ENCODE measurements at places on chromosomes 4 and X. TPM values are rescaled to one million over a fixed set of nuclear protein-coding genes. Genes with fewer than 3 reads are reported as not detected.

DNA sequence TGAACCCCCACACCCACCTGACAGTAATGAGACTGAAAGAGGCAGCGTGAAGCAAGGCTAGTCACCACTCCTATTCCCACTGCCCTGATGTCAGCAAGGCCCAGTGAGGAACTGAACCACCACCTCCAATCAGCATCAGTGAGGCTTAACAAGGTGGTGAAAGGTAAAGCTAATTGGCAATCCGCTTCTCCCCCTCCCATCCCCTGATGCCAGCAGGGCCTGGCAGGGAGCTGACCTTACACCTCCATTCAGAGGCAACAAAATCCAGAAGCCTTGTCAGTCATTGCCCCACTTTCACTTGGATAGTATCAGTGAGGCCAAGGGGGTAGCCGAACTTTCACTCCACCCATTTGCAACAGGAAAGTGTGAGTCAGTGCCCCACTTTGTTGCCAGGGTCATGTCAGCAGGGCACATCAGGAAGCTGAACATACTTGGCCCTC is 60.8 kb downstream of the AWAT2 start:
- DNase-seq = no peak

- DNase-seq = no peak
These were observed 85.3 kb downstream of the ABLIM2 start for GRCh38 chr4:8073206-8073863.

GRCh38 chr4:20543131-20543530 is 157.1 kb upstream of the PACRGL start:
- no peak for DNase-seq

DNA sequence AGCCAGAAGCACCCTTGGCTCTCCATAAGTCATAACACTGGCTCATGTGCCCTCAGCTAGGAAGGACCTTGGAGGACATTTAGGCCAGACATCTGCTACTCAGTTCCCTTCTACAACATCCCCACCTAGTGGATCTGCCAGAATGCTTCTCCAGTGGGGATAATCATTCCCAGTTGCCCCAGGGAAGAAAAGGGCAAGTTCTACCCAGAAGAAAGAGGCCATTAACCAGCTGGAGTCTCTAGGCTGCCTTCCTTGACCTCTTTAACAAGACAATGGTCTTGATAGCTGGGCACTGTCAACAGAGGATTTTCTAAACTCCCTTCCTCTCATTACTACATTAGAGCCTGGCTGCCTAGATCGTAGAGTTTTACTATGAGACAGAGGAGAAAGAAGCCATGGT is 42.0 kb downstream of the LGI2 start:
- DNase-seq = no peak

GRCh38 chr4:99103166-99103565 is 14.6 kb upstream of the ADH5 start:
- no peak for DNase-seq

DNA sequence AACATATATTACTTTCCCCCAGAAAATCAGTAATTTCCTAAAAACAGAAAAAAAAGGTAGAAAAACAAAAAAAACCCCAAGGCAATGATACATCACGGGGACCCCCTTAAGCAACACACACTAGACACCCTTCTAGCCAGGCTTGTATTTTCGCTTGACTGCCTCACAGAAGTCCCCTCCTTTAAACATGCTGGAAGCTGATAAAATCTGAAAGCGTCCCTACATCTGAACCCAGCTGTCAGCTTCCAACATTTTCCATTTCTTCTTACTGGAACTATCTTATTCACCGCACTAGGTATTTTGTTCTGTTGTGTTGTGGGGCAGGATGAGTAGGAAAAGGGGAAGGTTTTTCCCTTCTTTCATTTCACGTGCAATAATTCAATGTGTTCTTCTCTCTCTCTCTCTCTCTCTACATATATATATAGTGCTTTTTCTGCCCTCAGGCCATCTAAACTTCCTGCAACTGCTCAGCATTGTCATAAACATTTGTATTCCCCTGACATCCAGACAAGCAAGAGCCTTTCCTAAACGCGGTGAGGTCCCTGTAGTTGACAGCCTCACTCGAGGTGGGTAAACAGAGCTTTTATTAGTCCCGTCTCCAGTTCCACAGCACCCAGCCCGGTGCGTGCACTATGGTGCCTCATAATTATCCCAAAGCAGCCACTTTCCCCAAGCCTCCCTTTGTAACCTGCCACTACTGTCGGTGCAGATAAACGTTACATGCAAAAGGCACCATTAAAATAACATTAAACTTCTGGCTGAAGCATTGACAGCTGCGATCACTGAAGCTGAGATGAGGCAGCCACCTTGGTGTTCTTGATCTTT is 82.5 kb downstream of the GATB start:
- no peak for DNase-seq

GRCh38 chr4:62133977-62134376 is 933.9 kb downstream of the ADGRL3 start:
- no peak for DNase-seq

- no peak for DNase-seq
These were observed 20.7 kb downstream of the PCGF3 start for GRCh38 chr4:726235-726787.

DNA sequence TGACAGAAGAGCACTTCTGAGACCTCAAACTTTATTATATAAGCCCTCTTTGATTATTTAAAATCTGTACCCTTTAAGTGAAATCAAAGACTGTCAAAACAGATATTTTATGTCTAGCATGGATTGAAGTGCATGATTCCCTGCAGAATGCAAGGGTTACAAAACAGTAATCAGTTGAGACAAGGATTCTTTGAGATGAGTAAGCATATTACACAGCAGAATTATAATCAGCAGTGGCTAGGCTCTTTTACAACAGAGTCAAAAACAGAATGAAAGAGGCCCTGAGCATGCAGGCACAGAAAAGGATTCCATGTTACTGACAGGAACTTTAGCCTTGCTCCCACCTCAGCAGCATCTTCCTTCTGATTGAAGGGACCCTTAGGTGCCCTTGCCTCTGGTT is 487.9 kb upstream of the GALNT7 start:
- DNase-seq = no peak

- no peak for DNase-seq
These were observed 26.1 kb downstream of the PPP2R3B start for GRCh38 chrX:360496-361150.

DNA sequence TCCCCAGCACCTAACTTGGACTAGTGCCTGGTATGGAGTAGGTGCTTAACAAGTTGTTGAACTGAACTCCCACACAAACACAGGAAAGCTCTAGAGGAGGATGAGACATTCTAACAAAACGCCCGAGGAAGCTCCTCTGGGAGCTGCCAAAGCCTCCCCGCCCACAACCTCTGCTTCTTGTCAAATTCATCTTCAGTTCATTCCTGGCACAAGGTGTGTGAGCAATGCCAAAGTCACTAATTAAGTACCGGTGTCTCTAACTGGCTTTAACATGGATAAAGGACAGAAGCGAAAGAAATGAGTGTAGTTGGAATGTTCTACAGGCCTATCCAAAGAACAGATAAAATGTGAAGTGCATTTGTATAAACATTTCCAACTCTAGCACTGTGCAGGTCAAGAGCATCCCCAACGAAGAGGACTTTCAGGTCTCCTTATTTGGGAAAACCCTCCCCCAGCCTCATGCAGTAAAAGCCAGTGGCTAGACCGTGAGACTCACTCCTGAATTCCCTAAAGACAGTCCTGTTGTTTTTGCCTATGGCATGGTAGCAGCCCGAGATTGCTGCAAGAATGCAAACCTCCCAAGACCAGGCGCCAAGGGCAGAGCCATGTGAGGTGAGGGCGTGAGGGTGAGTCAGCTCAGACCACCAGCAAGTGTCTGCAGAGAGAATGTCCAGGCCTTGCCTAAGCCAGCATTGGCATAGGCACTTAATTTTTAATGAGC is 72.2 kb upstream of the KLF3 start:
- DNase-seq = no peak

DNA sequence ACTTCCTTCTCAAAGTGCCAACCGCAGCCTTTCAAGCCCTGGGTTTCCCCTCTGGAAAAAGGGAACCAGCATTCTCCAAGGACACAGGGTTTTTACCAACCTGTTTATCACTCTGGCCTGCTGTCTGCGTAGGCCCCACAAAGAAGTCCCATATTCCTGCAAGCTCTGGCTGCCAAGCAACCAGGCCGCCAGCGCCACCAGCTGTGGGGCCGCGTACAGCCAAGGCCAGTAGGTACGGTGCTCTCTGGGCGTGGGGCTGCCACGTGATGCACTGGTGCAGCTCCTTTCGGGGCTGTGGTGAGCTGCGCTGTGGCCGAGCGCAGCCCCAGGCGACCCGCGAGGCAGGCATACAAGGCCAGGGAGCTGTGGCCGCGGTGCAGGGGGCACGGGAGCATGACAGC is 22.1 kb downstream of the LUZP4 start:
- no peak for DNase-seq

- DNase-seq = no peak
These were observed 1034.5 kb upstream of the IGFBP7 start for GRCh38 chr4:58144721-58145120.

GRCh38 chr4:39429476-39430334 is 23.0 kb downstream of the KLB start:
- no peak for DNase-seq

The SSX2B gene
- not detected for polyA plus RNA-seq

The STK32B gene
- not detected for polyA plus RNA-seq

The SLC7A11 gene
- 1.8 TPM for polyA plus RNA-seq

The AREG gene
- 0.28 TPM for polyA plus RNA-seq

The USP51 gene
- 0.53 TPM for polyA plus RNA-seq

The KLKB1 gene
- polyA plus RNA-seq = not detected

The ODAPH gene
- not detected for polyA plus RNA-seq

The PRSS12 gene
- not detected for polyA plus RNA-seq
